Eye (tissue), 1 donor: ENCODE measurements at places on chromosomes 12 and 14.

DNA sequence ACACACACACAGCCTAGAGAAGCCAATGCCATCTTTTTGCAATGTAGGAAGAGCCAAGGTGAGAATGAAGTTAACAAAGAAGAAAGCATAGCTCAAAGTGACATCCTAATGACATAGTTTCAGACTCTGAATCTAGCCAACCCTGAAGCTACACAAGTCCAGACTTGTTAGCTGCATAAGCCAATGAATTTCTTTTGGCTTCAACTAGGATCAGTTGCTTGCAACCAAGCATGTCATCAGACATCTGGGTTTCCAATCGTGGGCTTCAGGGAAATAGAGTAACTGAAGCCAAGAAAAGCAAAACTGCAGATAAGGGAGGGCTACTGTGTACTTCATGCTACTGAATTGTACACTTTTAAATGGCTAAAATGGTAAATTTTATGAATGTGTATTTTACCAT, 4.4 kb upstream of the GPHN start:
- no peak for DNase-seq

DNA sequence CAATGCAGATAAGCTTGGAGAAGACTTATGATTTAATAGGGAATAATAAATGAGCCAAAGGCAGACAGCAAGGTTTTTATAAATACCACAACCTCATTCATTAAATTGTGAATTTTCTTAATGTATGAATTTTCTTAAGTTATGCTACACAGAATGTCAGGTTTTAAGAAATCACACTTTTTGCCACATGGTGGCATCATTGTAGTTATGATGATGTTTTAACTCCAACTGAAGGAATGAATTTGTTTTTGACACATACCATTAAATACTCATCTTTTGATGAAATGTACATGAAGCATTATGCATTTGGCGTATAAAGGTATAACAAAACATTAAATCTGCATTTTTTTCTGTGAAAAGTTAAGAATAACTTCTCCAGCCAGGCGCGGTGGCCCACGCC, 524.1 kb upstream of the FBXO33 start:
- peak; percentile 3 for DNase-seq

DNA sequence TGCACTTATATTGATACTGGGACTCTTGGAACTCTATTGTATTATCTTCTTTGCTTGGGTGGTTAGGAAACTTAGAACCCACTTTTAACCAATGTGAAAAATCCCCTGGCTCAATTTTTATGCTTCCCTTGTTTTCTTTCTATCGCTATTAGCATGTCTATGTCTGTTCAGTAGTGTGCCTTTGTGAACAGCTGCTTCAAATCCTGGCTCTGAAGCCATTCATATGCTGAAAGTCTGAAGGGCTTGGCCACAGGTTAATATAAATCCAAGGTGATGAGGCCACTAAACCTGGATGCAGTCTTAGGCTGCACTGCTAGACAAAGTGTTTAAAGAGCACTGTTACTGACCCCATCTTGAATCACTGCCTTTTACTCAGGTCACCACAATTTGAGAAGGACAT, 94.9 kb upstream of the RIC8B start:
- no peak for DNase-seq

DNA sequence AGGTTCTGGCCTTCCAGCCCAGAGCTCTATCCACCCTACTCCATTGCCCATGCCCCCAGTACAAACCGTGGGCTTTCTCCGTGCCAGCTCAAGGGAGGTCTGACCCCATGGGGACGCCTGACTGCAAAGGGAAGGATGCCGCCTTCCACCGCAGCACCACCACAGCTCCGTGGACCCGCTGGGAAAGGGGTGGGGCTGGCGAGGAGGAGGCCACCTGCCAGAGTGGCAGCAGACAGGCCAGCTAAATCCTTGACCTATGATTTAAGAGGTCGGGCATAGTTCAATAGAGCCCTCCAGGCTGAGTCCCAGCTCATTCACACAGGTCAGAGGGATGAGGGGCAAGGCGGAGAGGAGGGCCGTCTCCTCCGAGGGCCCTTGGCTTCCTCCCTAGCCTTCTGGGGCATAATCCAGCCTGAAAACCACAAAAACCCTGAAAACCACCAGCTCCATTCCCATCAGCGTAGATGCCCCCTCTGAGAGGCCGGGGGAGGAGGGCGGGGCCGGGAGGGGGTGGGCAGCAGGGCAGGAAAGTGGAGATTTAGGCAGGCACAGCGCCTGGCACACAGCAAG, 14.9 kb upstream of the FIGNL2 start:
- peak; percentile 70 for DNase-seq

- DNase-seq: no peak
Observed at GRCh38 chr12:117433878-117434277, 72.5 kb upstream of the NOS1 start.

DNA sequence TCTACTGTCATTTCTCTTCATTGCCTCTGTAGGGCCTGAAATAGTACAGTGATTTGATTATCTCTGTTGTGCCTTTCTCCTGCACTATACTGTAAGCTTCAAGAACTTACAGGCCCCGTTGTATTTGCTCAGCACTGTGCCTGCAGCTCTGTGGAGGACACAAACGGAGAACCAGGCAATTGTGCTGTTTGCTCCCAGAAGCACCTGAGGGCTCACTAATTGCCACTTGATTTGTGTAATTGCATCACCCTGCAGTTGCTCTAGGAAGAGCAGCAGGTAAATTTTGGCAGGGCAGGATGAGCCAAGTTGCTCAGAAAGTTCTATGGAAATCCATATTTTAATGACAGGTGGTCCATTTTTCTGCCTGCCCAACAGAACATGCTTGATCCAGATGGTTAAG, 11.6 kb upstream of the KRT82 start:
- no peak for DNase-seq

GRCh38 chr14:50452979-50453705, 56.5 kb upstream of the CDKL1 start:
- DNase-seq: no peak

- DNase-seq: no peak
Observed at GRCh38 chr14:100192250-100192671, 32.8 kb upstream of the DEGS2 start.

DNA sequence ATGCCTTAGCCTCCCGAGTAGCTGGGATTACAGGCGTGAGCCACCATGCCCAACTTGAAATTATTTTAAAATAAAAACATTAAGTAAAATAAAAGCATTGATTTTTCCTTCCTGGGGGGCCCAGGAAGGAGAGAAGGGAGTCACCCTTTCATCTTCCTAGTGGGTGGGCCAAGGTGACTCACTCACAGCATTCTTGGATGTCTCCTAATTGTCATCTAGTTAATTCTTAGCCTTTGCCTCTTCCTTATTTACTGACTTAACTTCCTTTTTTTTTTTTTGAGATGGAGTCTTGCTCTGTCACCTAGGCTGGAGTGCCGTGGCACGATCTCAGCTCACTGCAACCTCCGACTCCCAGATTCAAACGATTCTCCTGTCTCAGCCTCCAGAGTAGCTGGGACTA, 29.2 kb downstream of the TMEM120B start:
- no peak for DNase-seq

DNA sequence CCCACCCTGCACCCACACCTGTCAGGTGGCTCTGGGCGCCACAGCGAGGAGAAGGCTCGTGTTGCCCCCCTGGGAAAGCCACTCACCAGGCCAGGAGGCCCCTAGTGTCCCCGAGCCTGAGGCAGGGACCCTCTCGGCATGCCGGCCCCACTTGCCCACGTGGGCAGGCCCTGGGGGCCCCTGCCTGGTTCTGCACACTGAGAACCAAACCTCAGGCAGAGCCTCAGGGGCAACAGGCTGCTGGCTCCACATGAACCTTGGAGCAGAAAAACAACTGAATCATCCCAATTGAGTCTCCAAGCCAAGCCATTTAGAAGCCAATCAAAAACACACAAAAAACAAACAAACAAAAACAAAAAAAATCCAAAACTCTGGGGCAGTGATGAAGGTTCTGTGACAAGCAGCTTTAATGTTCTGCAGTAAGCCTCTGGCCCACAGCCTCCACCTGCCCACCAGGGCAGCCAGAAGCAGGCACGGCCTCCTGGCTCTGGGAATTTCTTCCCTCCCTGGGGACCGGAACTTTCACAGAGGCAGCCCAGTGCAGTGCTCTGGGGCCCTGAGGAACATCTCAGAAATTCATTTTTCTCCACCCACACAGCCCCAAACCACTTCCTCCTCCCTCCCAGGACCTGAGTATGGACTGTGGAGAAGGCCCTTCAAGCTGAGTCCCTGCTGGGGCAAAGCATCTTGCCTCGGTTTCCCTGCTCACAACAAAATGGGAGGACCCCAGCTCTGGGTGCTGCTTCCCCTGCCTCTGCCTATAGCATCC, 90.2 kb downstream of the CHGA start:
- DNase-seq: no peak

- no peak for DNase-seq
Observed at GRCh38 chr12:127127897-127128296, 1139.1 kb upstream of the TMEM132C start.

GRCh38 chr12:10957741-10958140, 18.7 kb upstream of the TAS2R14 start:
- DNase-seq: no peak

DNA sequence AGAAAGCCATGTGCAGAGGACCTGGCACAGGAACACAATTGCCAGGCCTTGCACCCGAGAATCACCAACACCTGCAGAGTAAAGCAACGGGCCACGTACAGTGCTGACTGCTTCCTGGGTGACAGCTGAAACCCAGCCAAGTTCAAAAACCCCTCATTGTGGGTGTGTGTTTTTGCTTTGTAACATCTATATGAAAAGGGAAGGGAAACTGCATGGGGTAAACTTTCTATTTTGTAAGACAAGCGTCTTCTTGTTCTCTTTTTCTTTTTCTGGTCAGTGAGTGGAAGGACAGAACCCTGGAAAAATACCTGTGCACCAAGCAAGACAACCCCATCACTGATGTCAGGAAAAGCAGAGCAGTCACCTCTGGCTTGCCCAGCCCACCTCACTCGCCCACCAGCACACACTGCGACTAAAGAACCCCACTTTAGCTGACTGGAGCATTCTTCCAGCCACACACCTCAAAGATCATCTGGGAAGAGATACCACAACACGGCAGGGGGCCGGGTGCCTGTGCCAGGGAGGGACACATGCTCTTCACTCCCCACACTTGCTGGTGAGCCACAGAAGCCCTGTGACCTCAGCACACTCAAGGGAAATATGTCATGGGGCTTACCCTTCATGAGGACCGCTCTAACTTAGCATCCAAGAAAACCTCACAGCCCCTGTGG, 172.3 kb downstream of the NDUFA12 start:
- no peak for DNase-seq

- no peak for DNase-seq
Observed at GRCh38 chr12:114888448-114888847, 204.5 kb upstream of the TBX3 start.

- no peak for DNase-seq
Observed at GRCh38 chr14:65040666-65041433, 54.2 kb downstream of the FNTB start.

GRCh38 chr14:24978862-24979724, 70.9 kb downstream of the STXBP6 start:
- no peak for DNase-seq

GRCh38 chr14:51707327-51707726, 55.6 kb downstream of the FRMD6 start:
- DNase-seq: no peak

DNA sequence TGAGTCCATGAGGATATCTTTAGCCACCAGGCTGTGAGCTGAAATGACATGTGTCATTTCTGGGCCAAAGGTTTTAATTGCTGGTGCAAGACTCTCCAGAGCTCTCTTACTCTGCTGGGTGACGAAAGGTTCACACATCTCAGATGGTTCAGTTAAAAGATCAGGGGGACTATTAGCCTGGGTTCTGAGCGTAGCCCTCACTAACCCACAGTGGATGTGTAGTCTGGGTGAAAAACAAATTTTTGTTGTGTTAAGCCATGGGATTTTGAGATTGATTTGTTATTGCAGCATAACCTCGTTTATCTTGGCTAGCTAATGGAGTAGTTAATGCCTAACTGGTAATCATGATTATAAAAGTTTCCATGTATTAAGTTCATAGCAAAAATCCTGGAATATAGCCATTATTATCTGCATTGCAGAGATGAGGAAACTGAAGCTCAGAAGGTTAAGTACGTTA, 251.5 kb downstream of the RMST start:
- DNase-seq: peak; percentile 42

DNA sequence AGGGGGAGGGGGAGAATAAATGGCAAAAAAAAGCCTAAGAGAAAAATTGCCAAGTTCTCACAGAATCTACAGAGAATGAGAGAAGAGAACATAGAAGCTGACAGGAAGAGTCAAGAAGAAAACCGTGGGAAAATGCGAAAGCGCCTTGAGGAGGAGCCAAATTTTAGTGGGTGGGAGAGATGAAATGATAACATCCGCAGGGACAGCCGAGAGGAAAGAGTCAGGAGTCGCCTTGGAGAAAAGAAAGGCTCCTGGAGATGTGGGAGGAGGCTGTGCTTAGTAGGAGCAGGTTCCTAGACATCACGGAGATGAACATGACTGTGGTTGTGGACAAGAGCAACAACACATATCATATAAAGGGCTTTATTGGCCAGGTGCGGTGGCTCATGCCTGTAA, 49.4 kb downstream of the PHLDA1 start:
- no peak for DNase-seq
